Kasumi-1 (cell line): ENCODE measurements at places on chromosomes 2 and 18.

- DNase-seq, result no peak
Measured at GRCh38 chr2:174007010-174007409, 41.8 kb upstream of the SP3 start.

- DNase-seq, result no peak
Measured at GRCh38 chr2:66573821-66574233, 138.9 kb downstream of the MEIS1 start.

DNA sequence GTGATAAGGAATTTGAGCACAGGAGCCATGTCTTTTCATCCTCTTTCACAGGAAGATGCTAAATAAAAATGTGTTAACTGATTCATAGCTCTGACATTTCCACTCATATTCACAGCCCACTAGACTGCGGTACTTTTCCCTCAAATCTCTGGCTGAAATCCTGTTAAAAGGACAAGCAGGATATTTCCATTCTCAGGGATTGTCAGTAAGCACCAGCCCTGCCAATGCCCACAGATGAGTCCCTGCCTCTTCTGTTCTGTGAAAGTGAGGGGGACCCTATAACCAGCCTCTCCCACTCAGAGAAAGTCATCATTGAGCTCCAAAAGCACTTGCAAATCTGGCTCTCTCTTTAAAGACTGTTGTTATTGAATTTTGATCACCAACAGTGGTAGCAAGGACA, 440.5 kb downstream of the SETBP1 start:
- no peak for DNase-seq

DNA sequence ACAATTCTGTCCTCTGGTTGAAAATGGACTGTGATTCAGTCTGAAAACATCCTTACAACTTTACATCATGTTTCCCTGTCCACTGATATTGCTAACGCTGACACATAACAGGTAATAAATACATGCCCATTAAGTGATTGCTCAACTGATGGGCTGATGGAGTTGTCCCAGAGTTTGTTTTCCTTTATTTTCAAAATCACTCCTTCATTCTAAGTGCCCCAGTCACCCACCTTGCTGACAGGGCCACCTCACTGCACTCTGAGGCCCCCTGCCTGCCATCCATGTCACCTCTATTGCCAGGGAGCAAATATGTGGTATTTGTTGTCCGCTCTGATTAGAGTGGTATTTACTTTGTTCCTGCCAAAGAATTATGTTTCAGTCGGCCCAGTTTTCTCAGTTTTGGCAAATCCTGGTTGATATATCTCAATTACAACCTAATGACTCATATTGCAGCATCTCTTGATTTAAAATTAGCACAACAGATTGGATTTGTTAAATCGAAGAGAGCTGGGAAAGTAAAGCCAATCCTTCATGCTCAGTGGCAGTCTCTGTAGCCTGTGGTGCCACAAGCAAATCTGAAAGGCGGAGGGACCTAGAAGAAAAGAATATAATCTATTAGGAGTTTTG, 105.1 kb downstream of the RDH14 start:
- DNase-seq, result no peak

- DNase-seq, result peak; percentile 76
Measured at GRCh38 chr2:86764661-86765309, 25.9 kb downstream of the CD8A start.

GRCh38 chr2:2187196-2187595, 143.9 kb downstream of the MYT1L start:
- no peak for DNase-seq

GRCh38 chr2:146158072-146158674, 1638.3 kb upstream of the ZEB2 start:
- no peak for DNase-seq

GRCh38 chr2:191436368-191437055, 191.3 kb downstream of the MYO1B start:
- peak; percentile 86 for DNase-seq

DNA sequence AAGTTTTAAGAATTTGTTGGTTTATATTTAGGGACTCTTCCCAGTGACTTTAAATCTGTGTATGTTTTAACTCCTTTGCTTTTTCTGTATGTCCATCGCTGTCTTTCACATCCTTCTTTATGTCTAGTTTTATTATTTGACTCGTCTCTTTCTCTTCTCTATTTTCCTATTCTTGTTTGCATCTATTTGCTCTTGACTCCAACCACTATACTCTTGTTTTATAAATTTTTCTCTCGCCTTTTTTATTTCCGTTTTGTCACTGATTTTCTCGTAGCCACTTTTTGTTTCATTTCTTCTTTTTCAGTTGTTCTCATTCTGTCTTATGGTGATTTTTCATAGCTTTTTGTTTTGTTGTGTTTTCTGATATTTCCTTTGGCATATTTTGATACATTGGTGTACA, 170.5 kb upstream of the NETO1 start:
- no peak for DNase-seq

DNA sequence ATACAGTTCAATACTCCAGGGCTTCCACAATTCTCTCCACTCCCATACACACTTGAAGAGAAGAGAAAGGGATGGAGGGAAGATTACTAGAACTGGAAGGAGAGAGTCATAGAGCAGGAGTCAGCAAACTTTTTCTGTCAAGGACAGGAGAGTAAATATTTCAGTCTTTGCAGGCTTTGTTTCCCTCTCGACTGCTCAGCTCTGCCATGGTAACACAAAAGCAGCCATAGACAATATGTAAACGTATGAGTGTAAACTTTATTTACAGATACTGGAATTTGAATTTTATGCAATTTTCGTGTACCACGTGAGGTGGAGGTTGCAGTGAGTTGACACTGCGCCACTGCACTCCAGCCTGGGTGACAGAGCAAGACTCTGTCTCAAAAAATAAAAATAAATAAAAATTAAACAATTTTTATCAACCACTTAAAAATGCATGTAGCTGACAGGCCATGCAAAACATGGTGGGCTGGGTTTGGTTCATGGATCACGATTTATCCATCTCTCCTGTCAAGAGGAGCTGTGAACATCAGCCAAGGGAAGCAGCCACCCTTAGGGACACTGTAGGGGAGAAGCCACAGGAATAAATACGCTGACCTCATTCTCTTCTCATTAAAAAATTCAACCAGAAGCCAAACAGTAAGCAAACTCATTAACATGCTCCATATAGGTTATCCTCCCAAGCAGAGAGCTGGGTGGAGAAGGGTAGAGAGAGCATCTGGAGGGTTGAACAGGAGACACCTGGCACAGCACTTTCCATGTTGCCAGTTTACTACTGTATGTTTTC, 266.4 kb upstream of the FN1 start:
- DNase-seq, result no peak

- no peak for DNase-seq
Measured at GRCh38 chr2:68831686-68832232, 39.4 kb downstream of the BMP10 start.

- peak; percentile 74 for DNase-seq
Measured at GRCh38 chr2:117771969-117772630, 42.4 kb upstream of the DDX18 start.

DNA sequence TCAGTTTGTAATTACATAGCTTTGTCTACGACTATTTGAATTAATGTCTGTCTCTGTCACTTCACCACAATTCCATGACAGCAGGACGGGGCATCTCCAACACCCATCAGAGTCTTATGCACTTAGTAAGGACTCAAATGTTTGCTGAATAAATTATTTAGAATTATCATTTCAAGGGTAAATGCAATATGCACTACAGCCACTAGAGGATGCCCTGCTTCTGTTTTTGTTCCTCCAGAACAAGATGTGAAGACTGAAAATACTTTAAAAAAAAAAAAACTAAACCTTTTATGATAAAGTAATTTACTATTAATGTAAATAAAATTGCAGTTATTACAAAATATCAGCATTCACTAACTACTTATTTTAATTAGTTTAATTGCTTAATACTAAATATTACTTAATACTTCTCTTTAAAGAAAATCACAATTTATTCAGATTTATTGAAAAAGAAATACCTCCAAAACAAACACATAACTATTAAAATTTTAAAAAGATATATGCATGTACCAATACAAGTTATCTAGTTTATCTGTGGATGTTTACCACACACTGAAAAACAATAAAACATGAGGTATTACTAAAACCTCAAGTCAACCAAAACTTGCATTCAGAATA, 3.2 kb downstream of the PIGN start:
- peak; percentile 59 for DNase-seq

DNA sequence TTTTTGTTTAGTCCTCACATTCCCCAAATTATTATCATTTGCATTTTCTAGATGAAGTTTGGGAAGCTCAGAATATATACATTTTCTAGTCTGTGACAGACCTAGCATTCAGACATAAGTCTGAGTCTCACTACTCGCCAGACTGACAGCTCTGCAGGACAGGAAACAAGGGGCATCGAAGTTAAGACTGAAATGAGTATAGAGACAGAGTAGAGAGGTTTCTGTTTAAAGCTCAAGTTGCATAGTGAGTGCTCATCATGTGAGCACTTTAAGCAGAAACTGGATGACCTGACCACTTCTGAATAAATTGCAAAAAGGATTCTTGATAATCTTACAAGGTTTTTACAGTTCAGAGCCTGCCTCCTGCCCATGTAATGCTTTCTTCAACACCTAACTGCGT, 1.1 kb downstream of the HADHB start:
- peak; percentile 22 for DNase-seq

DNA sequence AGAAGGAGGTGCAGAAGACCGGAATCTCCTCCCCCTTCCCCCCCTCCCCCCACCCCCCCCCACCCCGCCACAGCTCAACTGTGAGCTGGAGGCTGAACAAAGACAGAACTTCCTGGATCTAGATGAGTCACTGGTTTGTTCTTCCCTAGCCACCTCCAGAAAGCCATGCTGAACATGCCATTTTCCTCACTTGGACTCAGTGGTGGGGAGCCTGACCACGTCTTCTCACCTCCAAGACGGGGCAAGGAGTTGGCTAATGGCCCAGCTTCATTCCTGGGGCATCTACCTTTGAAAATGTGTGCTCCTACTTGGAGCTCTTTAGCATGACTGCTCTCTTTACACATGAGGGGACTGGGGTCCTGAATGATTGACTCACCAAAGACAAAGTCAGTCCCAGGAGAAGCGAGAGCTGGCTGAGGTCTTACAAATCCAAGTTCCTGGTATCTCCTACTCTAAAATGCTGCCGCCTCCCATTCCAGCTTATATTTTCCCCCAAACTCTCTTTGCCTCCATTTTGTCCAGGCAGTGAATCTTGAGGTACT, 22.6 kb upstream of the FZD5 start:
- peak; percentile 62 for DNase-seq

DNA sequence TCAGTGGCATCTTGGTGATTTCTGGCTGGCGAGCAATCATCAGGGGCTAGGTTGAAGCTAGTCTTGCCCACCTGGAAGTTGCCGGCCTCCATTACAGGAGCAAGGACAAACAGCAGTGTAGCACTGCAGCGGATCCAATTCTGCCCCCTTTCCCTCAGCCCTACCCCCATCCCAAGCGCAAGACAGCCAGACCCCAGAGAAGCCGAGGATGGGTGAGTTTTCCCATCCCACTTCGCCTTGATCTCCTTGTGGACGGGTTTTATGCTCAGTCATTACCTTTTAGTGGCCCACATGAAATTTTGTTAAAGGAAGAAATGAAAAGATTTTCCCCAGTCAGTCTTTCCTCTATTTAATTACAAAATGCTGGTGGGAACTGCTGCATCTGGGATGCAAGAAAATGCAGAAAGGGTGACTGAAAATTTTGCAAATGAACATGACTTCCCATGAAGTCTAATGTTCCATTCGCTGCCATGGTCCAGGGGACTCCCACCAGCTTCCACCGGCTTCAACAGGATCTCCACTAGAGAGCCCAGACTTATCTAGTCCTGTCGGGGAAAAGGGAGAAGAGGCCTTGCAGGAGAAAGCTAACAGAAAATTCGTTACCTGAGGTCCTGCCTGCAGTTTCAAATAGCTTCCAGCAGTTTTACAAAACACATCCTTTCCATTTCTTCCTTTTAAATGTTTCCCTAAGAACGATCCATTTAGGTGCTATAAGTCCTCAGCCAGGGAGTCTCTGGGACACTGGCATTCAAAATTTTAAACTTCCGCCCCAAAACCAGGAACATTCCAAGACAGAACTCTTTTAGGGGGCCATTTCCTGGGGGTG, 1.9 kb upstream of the HOXD9 start:
- no peak for DNase-seq

DNA sequence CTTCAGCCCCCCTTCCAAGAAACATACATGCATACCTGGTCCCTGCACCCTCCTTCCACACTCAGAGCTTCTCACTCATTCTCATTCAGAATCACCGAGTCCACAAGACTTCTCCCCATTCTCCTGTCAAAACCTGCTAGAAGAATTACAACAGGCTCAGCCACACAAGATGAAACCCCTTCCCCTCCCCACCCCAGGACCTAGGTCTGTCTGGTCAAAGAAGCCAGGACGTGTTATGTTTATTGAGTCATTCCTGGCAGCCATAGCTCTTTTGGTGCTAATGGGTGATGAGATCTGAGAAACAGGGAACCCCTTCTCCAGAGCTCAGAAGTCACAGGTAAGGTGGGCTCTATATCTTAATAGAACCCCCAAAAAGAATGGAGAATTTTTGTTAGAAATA, 1.4 kb upstream of the ADD2 start:
- no peak for DNase-seq

DNA sequence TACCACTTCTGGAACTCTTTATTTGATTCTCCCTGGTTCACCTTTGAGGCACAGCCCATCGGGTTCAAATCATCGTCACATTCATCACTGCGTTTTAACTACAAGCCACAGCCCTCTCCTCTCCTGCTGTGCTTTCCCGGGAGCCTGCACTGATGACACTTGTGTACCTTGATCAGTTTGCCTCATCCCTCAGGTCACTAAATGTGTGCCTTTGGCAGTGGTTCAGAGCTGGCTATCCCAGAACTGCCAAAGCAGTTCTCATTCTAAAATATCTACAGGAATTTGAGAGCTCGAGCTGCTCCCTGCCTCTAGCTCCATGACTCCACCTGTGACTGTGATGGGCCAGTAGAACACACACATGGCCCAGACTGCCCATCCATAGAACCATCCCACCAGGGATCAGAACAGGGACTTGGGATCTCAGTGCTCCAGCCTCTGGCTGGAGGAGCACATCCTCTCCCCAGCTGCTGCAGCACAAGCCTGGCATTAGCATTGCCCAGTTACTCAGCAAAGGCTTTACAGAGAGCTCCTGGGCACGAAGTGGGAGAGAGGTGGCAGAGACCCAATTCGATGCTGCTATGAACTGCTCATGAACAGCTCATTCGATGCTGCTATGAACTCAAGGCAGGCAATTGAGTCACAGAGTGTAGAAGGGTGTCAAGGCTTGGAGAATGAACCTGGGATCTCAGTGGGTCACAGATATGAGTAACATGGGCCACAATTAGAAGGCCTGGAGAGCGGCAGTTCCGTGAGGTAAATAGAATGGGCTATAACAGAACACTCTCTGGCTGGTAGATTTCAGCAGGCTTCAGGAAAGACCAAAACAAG, 41.9 kb downstream of the EVA1A start:
- no peak for DNase-seq

DNA sequence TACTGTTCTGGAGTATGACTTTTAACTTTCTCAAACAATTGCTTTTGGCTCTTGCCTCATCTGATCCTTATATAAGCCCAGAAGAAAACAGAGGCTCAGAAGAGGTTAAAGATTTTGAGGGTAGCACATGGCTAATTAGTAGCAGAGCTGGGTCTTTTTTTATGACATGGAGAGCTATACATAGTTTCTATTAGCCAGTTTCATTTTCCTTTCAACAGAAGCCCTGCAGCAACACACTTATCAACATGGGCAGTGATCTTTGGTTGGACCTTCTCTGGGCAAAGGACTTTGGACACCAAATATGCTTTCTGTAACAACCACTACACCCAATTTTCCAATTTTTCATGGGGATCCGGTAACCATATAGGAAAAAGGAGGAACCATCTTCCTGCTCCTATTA, 64.9 kb downstream of the NCKAP5 start:
- no peak for DNase-seq

GRCh38 chr2:105746177-105747080, 1.7 kb downstream of the NCK2 start:
- peak; percentile 65 for DNase-seq

GRCh38 chr2:231300722-231301076, 94.8 kb upstream of the B3GNT7 start:
- DNase-seq, result no peak
